ENCODE measurements at places on chromosomes 1 and 21.

DNA sequence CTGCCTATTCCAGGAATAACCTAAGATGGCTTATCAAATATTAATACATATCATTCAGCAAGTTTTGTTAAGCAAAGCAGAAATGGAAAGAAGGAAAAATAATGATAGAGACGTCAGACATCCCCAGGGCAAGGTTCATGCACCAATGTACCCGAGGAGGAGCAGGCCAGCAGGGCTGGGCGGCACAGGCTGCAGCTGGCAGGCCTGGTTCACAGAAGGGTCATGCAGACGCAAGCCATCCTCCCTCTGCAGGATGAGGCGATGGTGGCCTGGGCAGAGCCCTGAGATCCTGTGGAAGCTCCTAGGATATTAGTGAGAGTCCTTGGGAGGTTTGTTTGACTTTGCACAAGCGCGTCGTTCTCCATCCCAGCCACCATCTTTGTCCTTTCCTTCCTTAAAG is 30.0 kb downstream of the BATF3 start:
- no peak for DNase-seq

DNA sequence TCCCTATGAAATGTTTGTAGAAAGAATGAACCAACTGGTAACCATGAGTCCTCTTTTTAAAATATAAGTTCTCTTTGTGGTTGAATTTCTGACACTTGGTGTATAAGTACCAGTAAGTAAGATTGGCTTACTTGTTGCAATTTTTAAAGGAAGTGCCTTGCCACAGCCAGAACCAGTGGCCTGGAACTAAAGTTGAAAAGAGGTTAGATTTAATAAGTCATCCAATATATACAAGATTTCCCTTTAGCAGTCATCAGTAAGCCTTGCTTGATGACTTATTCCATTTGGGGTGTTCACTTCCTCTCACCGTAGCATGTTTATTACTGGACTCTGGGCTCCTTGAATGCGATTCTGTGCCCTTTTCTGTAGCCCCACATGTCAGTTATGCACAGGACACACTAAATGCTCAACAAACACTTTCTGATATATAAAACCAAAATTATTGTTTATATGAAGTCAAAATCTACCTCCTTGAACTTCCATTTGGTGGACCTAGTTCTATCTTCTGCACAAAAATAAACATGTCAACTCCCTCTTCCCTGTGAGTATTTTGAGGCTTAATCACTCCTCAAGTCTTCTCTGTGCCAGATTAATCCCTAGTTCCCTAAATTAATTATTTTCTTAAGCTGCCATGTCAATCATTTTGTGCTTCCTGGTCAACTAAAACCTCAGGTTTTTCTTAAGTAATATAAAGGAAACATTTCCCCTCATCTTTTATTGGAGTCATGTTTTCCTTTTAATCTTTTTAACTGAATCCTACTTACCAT is 218.1 kb downstream of the ST6GALNAC3 start:
- no peak for DNase-seq

DNA sequence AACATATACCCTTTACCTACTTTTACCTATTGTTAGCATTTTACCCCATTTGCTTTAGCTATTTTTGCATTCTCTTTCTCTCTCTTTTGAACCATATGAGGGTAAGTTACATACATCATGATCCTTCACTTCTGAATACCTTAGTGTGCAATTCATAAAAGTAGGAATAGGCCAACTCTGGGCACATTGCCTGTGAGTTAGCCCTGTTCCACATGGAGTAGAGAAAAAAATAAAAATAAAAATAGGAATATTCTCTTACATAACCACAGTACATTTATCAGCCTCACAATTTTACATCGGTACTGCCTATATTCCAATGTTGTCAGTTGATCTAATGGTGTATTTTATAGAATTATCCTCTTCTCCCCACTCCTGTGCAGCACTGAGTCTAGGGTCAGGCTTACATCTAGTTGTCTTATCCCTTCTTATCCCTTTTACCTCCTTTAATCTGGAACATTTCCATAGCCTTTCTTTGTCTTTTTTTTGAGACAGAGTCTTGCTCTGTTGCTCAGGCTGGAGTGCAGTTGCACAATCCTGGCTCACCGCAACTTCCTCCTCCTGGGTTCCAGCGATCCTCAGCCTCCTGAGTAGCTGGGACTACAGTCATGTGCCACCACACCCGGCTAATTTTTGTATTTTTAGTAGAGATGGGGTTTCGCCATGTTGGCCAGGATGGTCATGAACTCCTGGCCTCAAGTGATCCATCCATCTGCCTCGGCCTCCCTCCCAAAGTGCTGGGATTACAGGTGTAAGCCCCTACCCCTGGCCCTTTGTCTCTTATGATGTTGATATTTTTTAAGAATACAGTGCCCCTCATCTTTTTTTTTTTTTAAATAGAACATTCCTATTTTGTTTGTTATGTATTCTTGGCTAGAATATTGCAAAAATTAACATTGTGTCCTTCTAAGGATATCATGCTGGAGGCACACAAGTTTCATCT is 11.1 kb upstream of the SLC30A1 start:
- no peak for DNase-seq

DNA sequence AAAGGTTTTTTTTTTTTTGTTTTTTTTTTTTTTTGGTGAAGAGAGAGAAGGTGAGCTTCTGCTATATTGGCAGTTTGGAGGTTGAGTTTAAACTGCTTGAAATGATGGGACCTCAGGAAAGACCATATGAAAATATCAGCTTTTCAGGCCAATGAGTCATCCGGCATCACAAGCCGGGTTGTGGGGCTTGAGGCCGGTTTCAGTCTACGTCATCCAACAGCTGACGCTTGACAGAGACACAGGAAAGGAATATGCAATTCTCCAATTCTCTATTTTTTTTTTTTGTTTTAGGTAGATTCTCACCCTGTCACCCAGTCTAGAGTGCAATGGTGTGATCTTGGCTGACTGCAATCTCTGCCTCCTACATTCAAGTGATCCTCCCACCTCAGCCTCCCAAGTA is 52.4 kb downstream of the KCNJ6 start:
- no peak for DNase-seq

DNA sequence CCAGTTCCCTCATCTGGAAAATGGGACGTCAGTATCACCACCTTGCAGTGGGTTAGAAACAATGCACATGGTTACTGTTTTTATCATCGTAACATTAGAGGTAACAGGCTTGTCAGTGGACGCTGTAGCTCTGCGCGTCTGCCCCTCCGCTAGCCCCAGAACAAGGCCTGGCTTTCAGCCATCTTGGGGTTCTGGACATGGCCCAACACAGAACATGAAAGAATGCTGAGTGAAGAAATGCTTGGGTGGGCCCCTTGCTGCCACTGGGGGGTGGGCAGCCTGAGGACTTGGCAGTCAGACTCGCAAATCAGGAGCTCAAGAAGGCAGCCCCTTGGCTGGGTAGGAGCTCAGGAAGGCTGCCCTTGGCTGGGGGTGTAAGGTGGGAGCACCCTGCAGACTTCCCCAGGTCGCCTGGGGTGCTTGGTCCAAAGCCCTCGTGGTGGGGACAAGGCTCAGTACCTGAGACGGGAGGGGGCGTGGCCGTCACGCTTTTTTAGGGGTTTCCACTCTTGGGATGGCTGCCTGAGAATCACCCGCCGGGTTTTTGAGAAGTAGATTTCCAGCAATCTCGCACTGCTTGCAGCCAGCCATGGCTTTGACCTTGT is 51.7 kb downstream of the SLC37A1 start:
- DNase-seq = no peak

All from amniotic stem cell (primary cell).